ENCODE measurements at places on chromosomes 1 and 21.

- no peak for DNase-seq
Measured at GRCh38 chr21:41729701-41730366, 37.0 kb downstream of the RIPK4 start.

DNA sequence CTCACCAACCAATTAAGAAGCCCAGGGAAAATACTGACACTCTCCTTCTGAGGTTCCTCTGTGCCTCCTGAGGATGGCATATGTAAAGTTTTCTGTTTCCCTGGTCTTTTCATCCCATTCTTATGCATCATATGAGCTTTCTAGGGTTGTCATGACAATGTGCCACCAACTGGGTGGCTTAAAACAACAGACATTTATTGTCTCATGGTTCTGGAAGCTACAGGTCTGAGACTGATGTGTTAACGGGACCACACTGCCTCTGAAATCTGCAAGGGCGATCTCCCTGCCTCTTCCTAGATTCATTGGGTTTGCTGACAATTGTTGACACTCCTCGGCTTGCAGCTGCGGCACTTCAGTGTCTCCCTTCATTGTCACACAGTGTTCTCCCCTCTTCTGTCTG is 308.4 kb downstream of the RGS7 start:
- no peak for DNase-seq

- DNase-seq = no peak
Measured at GRCh38 chr1:15188130-15188524, 34.6 kb downstream of the TMEM51 start.

DNA sequence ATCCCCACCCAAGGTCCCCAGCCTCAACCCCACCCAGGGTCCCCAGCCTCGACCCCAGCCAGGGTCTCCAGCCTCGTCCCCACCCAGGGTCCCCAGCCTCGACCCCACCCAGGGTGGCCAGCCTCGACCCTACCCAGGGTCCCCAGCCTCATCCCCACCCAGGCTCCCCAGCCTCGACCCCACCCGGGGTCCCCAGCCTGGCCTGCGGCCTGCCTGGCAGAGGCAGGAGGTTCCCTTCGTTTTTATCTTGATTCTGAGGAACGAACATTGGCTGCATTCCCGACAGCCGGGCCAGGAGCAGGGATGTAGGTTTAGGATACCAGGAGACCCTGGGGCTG is 3.4 kb upstream of the PDE9A start:
- DNase-seq = no peak

DNA sequence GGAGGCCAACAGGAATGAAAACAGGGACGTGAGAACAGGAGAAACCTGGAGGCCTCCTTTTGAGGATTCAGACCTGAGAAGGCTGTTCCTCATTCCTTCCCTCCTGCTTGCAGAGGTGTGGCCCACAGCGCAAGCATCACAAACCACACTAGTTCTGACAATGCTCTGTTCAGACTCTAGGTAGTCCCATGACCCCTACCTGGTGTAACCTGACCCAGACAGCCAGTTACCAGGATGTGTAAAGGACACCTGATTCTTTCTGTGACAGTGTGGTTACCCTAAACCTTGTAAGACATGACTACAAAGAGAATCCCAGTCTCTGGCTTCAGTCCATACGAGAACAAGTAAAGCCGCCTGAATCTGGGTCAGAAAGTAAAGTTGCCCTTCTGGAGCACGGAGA is 3.2 kb downstream of the MECR start:
- DNase-seq = no peak

GRCh38 chr1:24586970-24587820 is 31.3 kb downstream of the NCMAP start:
- DNase-seq = peak; percentile 28

DNA sequence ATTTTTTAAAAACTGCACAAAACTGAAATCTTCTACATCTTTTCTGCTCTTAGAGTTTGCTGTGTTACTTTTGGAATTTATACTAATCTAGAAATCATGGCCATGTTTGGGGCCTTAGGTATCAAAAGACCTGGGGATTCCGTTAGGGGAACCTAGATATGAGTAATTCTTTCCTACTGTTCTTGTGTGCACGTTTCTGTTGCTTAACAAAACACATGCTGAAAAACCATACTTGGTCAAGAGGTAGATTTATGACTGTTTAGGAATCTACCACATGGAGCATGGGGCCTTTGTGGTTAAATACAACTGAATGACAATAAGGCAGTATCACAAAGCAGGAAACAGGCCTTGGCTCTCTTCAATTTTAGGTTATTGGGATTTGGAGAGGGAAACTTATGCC is 291.9 kb upstream of the USP25 start:
- no peak for DNase-seq

- no peak for DNase-seq
Measured at GRCh38 chr1:230263568-230264195, 162.4 kb downstream of the PGBD5 start.

GRCh38 chr1:152728986-152729385 is 21.0 kb downstream of the LCE4A start:
- no peak for DNase-seq

- no peak for DNase-seq
Measured at GRCh38 chr1:33622757-33623156, 150.3 kb downstream of the ZSCAN20 start.

DNA sequence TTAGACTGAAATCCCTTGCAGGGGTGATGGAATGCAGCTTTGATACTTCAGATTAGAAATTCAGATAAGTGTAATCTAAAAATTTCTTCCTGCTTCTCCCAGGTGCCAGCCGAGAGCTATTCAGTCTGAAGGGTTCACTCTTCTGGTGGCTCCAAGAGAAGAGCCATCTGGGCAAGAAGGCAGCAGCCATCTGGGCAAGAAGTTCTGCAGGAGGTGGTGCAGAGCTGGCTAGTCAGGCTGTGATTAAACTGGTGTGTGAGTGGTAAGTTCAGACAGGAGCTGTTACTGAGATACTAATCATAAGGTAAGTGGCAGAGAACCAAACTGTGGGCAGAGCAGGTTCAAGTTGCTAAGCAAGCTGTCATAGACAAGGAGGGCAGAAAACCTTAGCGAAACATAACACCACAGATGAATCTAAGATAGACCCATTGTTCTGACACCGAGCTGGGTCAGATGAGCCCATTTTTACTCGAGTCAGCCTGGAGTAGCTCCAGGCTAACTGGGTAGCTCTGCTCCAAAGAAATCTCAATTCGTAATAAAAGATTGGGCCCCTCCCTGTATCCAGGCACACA is 14.4 kb upstream of the TP53BP2 start:
- DNase-seq = no peak

- DNase-seq = no peak
Measured at GRCh38 chr1:51482881-51483280, 36.2 kb downstream of the EPS15 start.

GRCh38 chr21:31921079-31921478 is 48.3 kb downstream of the HUNK start:
- DNase-seq = no peak

DNA sequence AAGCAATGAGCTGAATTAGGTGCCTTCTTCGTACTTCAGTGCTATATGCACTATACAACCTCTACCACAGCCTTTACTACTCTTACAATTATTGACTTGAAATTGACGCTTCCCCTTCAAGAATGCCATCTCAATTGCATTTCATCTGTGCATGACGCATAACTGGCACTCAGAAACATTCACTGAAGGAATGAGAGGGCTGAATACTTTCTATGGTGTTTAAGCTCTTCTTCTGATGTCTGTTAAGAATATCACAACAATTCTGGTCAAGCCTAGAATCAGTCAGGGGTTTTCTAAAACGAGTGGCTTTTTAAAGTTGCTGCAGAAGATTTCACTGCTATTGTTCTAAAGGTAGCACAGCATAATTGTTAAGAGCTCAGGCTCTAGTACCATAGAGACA is 11.5 kb downstream of the DENND1B start:
- no peak for DNase-seq

DNA sequence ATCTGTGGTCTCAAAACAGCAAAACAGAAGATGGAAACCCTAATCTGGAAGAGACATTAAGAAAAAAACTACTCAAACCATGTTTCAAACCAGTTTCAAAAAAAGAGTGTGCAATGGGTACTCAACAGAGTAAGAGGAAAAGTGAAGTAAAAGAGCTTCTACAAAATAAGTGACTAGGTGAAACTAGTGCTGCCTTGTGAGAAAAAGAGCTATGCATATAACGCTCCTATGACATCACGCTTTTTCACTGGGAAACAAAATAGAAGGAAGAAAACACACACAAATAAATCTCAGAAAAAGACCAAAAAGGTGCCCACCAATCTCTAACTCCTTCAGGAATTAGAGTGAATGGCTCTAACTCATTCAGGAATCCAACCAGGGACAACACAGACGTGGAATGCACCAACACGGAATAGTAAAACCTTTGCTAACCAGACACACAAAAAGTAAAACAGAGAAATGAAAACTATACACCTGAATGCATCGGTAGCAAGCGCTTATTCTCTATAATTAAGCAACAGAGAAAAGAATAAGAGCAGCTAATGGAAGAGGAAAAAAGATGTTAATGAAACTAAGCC is 1.3 kb downstream of the FOXJ3 start:
- no peak for DNase-seq

GRCh38 chr21:7957713-7958064 is 2563.7 kb upstream of the TPTE start:
- DNase-seq = no peak

GRCh38 chr21:30227128-30227527 is 11.2 kb upstream of the CLDN8 start:
- DNase-seq = no peak

DNA sequence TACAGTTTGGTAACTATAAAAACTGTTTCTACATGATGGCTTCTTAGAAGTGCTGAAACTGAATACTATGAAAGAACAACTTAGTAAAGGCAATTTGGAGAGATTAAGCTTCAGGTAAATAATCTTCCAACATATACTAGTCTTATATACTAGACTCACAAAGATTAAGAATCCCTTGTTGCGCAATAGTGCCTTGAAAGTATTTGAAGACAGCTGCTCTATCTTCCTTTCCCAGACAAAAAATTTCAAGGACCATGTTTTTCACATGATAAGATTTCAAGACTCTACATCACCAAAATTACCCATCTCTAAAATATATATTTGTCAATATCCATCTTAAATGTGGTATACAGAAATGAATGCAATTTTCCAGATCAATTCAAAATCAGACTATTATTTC is 37.7 kb upstream of the ASPM start:
- DNase-seq = no peak

DNA sequence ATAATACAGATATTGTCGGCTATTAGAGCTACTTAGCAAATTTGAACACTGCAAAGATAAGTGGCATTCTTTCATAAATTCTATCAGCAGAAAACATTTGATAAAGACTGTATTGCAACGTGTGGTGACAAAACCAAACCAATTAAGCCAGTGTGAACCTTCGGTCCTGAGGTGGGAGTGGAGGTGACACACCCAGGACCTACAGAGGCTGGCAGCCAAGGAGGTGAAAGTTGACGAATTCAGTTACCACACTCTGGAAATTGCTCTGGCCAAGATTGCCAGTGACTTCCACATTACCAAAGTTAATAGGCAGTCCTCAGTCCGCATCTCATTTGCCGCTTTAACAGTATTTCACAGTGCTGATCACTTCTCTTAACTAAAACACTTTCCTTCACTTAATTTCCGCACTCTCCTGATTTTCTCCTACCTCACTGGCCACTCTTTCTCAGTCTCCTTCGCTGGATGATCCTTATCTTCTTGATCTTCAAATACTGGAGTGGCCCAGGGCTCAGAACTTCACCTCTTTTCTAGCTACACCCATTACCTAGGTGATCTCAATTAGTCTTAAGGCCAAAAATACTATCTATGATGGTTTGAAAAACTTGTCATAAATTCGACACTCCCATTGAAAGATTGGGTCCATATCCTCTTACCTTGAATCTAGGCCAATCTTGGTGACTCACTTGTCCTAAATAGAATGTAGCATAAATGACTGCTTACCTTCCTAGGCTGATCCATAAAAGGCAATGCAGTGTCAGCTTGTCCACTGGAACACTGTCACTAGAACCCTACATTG is 5.1 kb upstream of the CDC42BPA start:
- DNase-seq = no peak

DNA sequence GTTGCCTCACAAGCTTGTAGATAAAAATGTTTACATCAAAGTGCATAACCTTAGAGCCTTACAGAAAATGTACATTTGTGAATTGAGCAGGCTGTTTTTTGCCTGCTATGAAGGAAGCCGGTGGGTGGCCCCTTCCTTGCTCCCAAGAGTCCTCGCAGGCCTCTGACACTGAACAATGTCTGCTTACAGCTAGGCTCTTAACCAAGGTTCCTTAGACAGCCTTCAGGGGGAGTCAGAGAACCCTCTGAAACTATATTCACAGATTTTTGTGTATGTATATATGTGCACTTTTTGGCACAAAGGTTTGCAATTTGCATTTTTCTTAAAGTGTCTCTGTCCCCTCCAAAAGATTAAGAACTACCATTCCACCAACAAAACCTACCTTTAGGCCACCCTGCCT is 282.6 kb downstream of the BARHL2 start:
- no peak for DNase-seq

DNA sequence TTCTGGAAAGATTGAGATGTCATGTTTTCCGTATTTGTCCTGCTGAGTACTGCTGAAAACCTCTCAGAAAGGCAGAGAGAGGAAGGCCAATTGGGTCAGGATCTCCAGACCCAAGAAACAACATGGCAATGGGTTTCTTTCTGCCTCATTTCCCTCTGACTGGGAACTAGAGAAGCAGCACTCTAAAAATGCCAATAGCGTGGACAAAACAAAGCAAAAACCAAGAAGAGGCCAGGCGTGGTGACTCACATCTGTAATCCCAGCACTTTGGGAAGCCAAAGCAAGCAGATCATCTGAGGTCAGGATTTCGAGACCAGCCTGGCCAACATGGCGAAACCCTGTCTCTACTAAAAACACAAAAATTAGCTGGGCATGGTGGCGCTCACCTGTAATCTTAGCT is 18.3 kb downstream of the TNFRSF9 start:
- DNase-seq = no peak

DNA sequence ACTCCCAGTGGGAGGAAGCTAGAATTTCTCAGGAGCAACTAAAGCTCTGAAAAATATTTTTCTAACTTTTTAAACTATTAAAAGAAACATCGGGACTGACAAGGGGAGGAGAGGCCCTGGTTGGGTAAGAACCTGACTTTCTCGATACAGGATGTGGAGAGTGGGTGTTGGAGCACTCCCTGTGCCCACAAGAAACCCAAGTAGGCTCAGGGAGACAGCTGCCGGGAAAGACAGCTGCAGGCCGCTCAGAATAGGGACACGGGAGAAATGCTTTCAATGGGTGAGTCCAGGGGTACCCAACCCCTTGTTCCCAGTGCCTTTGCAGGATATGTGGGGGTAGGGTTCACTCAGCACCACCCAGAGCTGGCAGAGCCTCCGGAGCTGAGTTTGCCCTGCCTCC is 43.6 kb downstream of the PLEKHA6 start:
- DNase-seq = no peak
